ENCODE measurements at places on chromosomes 12 and 14.

DNA sequence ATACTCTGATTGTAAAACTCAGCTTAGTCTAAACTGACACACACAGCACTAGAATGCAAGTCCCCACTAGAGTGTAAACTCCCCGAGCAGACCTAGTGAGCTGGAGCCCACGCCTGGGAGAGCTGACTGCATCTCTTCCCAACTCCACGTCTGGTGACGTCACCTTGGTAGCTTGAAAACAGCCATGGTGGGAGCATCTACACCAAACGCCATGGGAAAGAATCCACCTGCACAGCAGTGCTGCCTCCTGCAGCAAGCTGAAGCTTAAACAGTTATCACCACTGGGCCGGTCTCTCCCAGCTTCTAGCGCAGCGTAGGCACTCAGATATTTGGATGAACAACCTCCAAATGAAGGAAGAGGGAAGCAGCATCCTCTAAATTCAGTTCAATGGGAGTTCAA, 4.3 kb upstream of the PAPLN start:
- DNase-seq: no peak

DNA sequence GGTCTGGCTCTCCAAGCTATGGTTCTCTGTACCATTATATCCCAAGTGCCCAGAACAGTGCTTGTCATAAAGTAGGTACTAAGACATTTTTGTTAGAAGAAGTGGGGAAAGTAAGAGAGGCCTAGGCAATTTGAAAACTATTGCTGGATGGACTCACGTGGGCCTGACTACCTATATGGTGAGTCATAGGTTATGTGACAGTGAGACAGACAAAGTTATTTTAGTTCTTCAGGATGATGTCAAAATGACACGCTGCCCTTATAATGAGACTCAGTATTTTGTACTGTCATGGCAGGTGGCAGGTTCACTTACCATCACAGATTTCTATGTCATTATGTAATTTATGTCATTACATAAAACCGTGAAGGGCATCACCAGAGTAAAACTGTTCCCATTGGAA, 53.1 kb downstream of the PARP11 start:
- DNase-seq: no peak

GRCh38 chr14:65291531-65291930, 121.0 kb upstream of the FUT8 start:
- no peak for DNase-seq

DNA sequence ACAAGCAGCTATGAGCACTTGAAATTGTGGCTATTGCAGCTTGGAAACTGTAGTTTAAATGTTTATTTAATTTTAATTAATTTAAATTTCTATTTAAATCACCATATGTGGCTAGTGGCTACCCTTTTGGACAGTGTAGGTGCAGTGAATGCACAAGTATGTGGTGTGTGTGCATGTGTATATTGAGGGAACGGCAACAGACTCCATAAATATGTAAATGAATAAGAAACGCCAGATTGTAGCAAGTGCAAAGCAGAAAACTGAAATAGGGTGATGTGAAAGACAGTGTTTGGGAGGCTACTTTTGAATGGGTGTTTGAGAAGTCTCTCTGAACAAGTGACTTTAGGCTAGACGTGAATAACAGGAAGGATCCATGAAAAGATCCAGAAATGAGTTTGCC, 32.7 kb upstream of the CCDC196 start:
- DNase-seq: no peak

DNA sequence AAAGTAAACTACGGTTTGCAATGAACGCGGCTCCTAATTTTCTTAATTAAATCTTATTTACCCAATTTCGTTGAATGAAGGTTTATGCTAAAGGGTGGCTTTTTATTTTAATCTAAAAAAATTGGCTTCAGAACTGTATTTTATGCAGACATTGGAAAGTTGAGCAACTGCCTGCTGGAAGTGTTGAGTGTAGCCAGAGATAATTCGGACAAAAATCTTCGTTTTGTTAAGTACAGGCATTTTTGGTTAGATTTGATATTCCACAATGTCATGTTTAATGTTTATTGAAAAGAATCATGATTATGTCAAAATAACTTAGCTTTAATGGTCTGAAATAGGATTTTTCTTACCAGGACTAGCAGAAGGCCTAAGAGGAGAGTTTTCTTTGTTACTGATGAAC, 875 bp downstream of the IRAK3 start:
- DNase-seq: no peak

- DNase-seq: no peak
Observed at GRCh38 chr14:101174522-101174838, 271.0 kb upstream of the RTL1 start.

DNA sequence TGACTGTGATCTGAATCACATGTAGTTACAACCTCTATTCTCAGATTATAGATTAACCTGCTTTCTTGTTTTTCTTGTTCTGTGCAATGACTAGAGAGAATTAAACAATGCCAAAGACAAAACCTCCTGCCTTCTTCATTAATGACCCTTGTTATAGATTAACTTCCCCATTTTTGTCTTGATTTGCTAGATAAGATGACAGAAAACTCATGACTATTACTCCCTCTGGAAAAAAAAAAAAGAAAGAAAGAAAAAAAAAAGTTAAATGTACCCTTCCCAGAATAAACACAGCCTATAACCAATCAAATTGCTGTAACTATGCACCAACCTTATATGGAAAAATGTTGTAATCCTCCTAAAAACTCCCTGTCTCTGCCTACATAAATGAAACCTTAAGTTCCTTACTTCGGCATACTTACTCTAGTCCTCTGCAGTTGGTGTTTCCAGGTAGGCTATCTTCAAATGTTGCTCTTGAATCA, 41.1 kb upstream of the PCED1B start:
- DNase-seq: no peak

All from NCI-H1694 treated with DMSO at 0.1 percent for 48 hours (cell line).